ENCODE measurements at places on chromosomes 2 and 18.

DNA sequence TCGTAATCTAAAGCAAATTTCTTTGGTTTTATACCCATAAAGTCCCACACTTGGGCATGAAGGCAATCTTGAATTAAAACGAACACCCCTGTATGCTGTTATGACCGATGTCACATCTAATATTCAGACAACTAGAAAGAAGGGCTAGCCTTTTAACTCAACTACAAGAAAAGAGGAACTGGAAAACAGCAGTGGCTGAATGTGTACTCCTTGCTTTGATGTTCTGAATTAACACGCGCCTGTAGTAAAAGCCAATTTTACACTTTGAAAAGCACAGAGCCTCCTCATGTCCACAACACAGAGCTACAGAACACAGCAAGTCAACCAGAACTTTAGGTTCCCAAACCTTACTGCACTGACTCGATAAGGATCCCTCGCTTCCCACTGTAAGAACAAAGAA lies 147.6 kb downstream of the HDAC4 start:
- peaks cover 10% of the 10 kb centered on the region for H3K36me3 ChIP-seq
- H3K4me1 ChIP-seq: peaks cover 84% of the 10 kb centered on the region
- no peak overlapping the region for H3K4me3 ChIP-seq
- H3K27ac ChIP-seq: peak overlapping the region; percentile 58
- no peaks in the 10 kb centered on the region for H3K27me3 ChIP-seq

- no peaks in the 10 kb centered on the region for H3K27me3 ChIP-seq
- no peaks in the 10 kb centered on the region for H3K4me1 ChIP-seq
- no peak for DNase-seq
- no peaks in the 10 kb centered on the region for H3K36me3 ChIP-seq
- H3K27ac ChIP-seq: no peak overlapping the region
These were observed 60.2 kb upstream of the GALNT13 start for GRCh38 chr2:153811516-153811915.

DNA sequence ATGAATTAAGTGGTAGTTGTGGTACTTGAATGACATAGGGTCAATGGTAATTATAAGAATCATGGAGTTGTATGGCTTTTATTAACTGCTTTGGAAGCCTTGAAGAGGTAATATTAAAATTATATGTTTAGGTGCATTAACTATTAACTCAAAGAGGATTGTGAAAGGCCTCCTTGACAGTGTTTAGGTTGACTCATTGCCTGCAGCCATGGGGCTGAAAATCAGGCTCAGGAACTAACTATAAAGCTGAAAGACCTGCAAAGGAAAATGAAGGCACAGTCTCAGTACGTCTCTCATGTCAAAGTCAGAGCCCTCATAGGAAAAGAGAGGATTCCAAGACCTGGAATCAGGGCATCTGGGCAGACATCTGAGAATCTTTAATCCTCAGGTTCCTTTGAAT lies 31.0 kb downstream of the CACNB4 start:
- no peak for DNase-seq
- no peak overlapping the region for H3K4me3 ChIP-seq
- no peak overlapping the region for H3K27ac ChIP-seq

GRCh38 chr2:62506421-62506750 lies 391 bp upstream of the TMEM17 start:
- peaks cover 15% of the 10 kb centered on the region for H3K4me1 ChIP-seq
- H3K36me3 ChIP-seq: no peaks in the 10 kb centered on the region
- DNase-seq: no peak
- H3K4me3 ChIP-seq: peak overlapping the region; percentile 88
- H3K27me3 ChIP-seq: no peaks in the 10 kb centered on the region
- peak overlapping the region; percentile 95 for H3K27ac ChIP-seq

DNA sequence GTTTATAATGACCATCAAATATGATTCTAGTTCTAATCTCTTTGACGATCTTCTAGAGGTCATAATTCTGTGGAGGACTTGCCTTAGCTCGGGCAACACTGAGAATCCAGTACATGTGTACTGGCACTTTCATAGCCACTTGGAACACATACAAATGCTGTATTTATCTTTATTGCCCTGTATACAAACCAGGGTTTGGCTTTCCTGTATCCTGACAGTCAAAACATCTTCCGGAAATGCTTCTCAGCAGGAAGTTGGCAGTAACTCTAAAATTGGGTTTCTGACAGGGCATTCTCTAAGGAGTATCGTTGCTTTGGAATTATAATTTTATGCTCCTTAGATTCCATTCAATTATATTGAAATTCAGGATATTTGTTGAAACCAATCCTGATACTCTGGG lies 643.6 kb downstream of the NRXN1 start:
- no peak overlapping the region for H3K4me3 ChIP-seq
- H3K36me3 ChIP-seq: no peaks in the 10 kb centered on the region

- peaks cover 4% of the 10 kb centered on the region for H3K4me1 ChIP-seq
- no peak overlapping the region for H3K4me3 ChIP-seq
- H3K27ac ChIP-seq: no peak overlapping the region
- no peaks in the 10 kb centered on the region for H3K36me3 ChIP-seq
- H3K27me3 ChIP-seq: no peaks in the 10 kb centered on the region
These were observed 817.9 kb downstream of the SOCS6 start for GRCh38 chr18:71106701-71107100.

GRCh38 chr2:43051338-43051737 lies 175.1 kb downstream of the ZFP36L2 start:
- peaks cover 48% of the 10 kb centered on the region for H3K4me1 ChIP-seq
- H3K27ac ChIP-seq: peak overlapping the region; percentile 53
- DNase-seq: no peak
- no peaks in the 10 kb centered on the region for H3K36me3 ChIP-seq

- H3K4me3 ChIP-seq: no peak overlapping the region
- H3K27me3 ChIP-seq: no peaks in the 10 kb centered on the region
- H3K27ac ChIP-seq: no peak overlapping the region
These were observed 26.4 kb downstream of the SLC66A2 start for GRCh38 chr18:79924814-79925731.
